ENCODE measurements at places on chromosomes 5 and 9. TPM values are rescaled to one million over a fixed set of nuclear protein-coding genes. Genes with fewer than 3 reads are reported as not detected.

- peak; percentile 82 for DNase-seq
Measured at GRCh38 chr9:36214571-36214970, 23.9 kb downstream of the CLTA start.

- DNase-seq: no peak
Measured at GRCh38 chr5:141517312-141517711, 28.4 kb downstream of the PCDHGC5 start.

DNA sequence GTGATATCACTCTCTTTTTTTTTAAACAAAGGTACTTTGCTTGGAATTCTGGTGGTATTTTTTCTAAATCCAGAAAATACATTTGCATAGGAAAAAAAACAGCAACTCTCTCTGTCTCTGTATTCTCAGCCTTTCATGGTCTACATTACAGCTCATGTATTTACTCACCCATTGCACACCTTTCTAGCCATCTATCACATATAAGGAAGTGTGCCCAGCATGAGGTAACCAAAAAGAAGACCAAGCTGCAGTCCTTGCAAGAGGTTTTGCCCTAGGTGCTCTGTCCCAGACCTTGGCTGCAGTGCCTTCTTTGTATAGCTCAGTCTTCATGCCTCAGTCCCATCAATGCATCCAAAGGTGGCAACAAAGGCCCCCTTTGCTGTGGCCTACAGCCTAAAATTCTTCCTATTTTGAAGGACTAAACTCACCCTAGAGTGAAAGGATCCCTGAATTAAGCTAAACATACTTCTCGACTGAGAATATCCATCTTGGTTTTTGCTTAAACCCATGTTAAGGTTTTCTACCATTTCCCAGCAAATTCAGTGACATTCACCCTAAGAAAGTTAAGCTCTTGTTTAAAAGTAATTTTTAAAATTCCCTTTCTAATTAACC is 446.4 kb downstream of the KIF4B start:
- no peak for DNase-seq

DNA sequence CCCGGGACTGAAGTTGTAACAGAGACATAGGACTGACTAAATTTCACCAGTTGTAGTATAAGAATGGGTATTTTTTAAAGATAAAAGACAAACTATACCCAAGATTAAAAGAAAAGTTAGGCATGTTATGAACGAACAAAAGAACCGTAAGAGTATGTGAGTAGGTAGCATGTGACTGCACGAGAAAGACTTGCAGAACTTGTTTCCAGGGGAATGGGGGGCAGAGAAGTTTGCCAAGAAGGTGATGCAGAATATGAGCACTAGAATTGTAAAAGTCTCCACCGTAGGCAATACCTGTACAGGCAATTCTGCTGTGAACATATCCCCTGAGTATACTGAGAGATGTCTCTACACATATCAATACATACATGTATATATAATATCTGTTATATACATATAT is 614.7 kb downstream of the PRELID2 start:
- no peak for DNase-seq

GRCh38 chr5:114727358-114727757 is 365.5 kb downstream of the KCNN2 start:
- no peak for DNase-seq

DNA sequence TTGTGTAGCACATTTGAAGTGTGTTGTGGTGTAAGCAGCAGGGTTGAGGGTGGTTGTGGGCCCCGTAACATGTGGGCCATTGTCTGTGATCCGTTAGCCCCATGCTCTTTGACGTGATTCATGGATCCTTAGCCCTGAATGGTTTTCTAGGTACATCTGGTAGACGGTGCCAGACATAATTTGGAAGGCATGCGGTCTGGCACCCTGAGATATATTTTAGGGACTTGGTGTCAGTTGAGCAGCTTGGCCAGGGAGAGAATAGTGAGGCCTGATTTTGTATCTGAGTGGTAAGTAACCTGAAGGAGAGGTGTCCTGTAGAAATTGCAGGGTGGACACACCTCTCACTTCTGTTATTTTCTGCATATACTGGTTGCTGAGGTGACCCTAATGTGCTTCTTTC is 10.9 kb downstream of the SH3GL2 start:
- DNase-seq: no peak

GRCh38 chr5:142176255-142176654 is 67.7 kb downstream of the NDFIP1 start:
- DNase-seq: no peak

DNA sequence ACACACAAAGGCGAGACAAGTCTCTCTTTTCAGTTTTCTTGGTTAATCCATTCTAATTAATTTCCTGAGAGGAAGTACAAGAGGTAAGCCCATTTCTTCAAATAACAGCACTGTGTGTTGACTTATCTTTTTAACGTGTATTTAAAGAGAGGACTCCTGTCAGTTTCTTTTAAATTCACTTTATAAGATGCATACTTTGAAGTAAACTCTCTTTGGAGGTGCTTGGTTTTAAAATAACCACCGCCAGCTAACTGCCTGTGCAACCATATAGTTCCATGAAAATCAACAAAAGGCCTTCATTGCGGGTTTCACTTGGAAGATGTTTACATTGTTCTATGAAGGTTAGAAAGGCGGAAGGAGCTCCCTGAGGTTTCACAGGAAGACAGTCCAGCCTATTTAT is 13.1 kb upstream of the SERINC5 start:
- no peak for DNase-seq

- DNase-seq: no peak
Measured at GRCh38 chr5:45774528-45774927, 78.3 kb upstream of the HCN1 start.

GRCh38 chr5:69048230-69048629 is 45.6 kb upstream of the SLC30A5 start:
- DNase-seq: no peak

DNA sequence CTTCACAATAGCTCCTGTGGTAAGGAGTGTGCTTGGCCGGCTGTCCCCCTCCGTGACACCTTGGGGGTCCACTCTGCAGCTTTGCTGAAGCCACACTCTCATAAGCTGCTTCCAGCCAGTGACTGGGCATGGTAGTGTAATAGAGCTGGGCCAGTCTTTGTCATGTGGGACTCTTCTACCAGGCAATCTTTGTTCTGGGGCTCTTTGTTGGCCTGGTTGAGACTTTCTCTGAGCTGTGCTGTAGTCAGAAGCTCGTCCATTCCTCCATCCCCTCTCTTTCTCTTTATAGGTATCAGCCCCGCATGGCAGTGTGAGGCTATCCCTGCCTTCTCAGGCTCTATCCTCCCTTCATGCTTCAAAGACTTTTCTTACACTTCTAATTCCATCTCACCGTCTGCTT is 25.7 kb downstream of the CARD6 start:
- no peak for DNase-seq

- peak; percentile 79 for DNase-seq
Measured at GRCh38 chr9:127104581-127105311, 17.7 kb downstream of the ANGPTL2 start.

DNA sequence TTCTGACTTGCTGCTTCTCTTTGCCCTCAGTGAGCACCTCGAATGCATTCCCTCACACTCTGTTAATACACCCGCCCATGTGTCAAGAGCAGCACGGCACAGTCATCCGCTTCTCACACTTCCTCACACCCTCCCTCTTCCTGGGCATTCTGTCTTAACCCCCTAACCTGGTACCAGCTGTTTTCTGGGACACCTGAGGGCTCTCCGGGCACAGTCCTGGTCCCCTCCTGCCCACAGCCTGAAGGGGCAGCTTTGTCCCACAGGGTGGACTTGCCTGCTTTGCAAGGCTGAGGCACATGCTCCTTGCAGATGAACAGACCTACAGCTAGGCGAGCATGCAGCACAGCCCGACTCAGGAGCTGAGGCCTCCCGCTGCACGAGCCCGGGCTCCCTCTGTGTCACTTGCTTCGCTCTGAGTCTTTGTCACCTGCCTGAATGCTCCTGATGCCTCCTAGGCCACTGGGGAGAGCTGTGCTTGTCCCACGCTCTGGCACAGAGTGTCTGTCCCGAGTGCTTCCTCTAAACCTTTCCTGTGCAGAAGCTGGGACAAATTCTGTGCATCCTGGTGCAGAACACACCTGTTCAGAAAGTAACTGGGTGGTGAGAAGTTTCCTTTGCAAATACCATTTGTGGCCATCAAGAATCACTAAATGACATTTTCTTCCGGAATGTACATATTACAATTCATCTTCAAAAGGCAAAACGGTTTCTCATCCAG is 47.8 kb downstream of the AHRR start:
- no peak for DNase-seq

GRCh38 chr5:153565822-153566221 is 75.4 kb downstream of the GRIA1 start:
- peak; percentile 87 for DNase-seq

DNA sequence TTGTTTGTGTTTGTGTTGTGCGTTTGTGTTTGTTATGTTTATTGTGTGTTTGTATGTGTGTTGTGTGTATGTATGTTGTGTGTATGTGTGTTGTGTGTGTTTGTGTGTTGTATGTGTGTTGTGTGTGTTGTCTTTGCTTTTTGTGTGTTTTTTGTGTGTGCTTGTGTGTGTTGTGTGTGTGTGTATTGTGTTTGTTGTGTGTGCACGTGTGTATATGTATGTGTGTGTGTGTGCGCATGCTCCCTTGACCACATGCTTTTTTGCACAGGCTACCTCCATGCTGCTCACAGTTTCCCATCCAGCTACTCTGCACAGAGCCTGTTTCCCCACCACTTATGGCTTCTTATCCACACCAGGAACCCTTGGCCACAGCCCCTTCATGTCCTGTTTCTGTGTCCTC is 720.0 kb upstream of the ADAMTS16 start:
- no peak for DNase-seq

DNA sequence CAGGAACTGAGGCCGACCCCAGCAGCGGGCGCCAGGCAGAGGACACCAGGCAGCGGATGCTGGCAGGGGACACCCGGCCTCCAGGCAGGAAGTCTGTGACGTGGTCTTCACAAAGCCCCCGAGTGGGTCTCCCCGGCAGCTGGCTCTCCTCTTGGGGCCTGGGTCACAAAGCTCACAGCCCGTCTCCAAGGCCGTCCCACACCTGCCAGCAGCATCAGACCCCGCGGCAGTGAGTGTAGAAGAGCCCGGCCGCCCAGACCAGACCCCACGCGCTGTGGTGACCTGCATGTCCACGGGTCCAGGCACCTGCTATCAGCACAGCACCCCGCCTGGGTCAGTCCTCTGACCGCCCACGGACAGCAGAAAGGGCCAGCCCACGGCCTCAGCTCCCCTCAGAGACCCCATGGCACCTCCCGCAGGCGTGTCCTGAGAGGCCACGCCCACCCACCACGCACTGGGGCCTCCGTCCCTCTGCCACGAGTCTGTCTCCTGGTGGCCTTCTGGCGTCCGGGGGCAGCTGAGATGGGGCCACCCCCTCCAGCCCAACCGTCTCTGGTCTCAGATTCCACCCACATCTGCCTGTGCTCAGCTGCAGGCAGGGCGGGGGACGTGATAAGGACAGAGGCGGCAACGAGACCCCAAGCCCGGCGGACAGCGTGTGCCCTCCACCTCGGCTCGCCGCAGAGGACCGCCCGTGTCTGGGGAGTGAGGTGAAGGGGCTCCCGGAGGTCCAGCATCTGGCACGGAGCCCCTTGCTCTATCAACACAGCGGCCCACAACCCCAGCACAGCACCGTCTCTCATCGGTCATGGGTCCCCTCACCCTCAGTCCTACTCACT is 34.2 kb downstream of the EXD3 start:
- DNase-seq: no peak

DNA sequence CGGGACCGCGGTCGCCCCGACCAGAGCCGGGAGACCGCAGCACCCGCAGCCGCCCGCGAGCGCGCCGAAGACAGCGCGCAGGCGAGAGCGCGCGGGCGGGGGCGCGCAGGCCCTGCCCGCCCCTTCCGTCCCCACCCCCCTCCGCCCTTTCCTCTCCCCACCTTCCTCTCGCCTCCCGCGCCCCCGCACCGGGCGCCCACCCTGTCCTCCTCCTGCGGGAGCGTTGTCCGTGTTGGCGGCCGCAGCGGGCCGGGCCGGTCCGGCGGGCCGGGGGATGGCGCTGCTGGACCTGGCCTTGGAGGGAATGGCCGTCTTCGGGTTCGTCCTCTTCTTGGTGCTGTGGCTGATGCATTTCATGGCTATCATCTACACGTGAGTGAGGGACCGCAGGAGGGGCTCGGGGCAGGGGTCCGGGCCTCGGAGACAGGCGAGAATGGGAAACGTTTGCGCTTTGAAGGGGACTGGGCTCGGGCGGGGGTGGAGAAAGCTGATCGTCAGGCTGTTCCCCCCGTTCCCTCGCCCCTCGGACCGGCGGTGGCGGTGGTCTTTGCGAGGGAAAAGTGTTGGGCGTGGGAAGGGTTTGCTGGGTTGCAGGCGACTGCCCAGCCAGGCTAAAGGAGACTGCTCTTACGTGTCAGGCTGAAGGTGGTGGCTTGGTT is 457 bp downstream of the UGCG start:
- DNase-seq: no peak

DNA sequence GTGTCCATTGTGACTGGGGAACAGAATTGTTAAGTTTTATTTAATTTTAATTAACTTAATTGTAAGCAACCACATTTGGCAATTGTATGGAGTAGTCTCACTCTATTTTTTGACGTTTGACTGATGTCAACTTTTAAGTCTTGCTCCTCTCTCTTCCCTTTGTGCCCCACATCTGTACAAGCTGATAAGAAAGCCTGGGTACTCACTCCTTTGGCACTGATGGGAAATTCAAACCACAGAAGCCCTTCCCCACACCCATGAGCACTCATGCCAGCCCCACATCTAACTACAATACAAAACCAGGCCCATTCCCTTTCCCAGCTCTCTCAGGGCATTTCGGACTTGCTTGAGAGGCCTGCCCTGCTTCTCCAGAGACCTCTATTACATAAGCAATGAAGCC is 451.5 kb upstream of the KIF2A start:
- no peak for DNase-seq

- no peak for DNase-seq
Measured at GRCh38 chr9:80012557-80013330, 441.0 kb downstream of the TLE4 start.

GRCh38 chr9:34993502-34994259 is 4.1 kb downstream of the DNAJB5 start:
- peak; percentile 85 for DNase-seq

GRCh38 chr5:106094204-106094607 is 1576.5 kb downstream of the EFNA5 start:
- peak; percentile 11 for DNase-seq

GRCh38 chr5:138869763-138870500 is 5.2 kb downstream of the LRRTM2 start:
- DNase-seq: peak; percentile 30

- peak; percentile 41 for DNase-seq
Measured at GRCh38 chr5:169656125-169656901, 19.2 kb downstream of the DOCK2 start.

- no peak for DNase-seq
Measured at GRCh38 chr9:97487861-97488260, 13.6 kb upstream of the TMOD1 start.

DNA sequence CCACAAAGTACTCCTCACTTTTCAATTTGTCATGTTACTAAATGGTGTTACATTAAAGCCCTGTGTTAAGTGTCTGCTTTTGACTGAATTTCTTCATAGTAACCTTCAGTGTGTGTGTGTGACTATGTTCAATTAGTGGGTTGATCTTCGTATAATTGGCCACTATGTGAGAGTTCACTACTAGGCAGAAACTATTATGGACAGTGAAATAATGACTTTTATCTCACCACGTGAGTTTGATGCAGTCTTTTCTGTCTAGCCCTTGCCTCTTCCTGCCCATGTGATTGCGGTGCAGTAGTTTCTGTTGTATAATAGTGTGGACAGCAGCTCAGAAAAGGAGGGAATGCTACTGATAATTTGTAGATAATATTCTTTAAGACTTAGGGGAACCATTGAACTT is 1.8 kb upstream of the MAML1 start:
- peak; percentile 37 for DNase-seq

Gene SPATA31E1
- total RNA-seq: not detected

Gene ARSK
- 21.6 TPM for total RNA-seq

Gene FAT2
- total RNA-seq: not detected

Gene SCGB3A1
- not detected for total RNA-seq

Gene AGXT2
- under 0.01 TPM for total RNA-seq

Gene PCSK1
- total RNA-seq: under 0.01 TPM

Gene TEX48
- total RNA-seq: not detected

Gene IFT74
- 15.5 TPM for total RNA-seq
